ENCODE measurements at places on chromosomes 13 and 19.

- no peak for DNase-seq
These were observed 78.8 kb downstream of the CACNA1A start for GRCh38 chr19:13427273-13428051.

DNA sequence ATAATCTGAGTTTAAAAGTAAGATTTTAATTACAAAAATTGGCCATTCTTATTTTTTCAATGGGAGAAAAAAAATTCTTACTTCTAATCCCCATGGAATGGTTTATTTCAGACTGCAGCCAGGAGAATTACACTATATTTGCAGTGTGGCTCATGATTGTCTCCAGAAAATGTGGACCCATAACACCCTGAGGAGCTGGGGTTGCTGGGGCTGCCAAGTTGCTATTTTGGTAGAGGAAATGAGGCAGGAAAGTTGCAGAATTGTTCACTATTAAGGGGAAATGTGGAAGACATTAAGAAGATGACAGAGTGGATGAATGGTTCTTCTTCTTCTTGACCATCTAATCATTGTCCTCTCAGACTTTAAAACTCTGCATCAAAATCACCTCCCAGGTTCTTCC, 4.6 kb upstream of the SCEL start:
- no peak for DNase-seq

GRCh38 chr13:50928102-50928501, 18.5 kb downstream of the RNASEH2B start:
- no peak for DNase-seq

GRCh38 chr13:89541091-89542030, 1806.1 kb upstream of the MIR17HG start:
- DNase-seq: no peak

GRCh38 chr13:100156788-100157187, 67.9 kb downstream of the PCCA start:
- no peak for DNase-seq

GRCh38 chr19:55473225-55474012, 3.0 kb upstream of the ZNF628 start:
- no peak for DNase-seq

DNA sequence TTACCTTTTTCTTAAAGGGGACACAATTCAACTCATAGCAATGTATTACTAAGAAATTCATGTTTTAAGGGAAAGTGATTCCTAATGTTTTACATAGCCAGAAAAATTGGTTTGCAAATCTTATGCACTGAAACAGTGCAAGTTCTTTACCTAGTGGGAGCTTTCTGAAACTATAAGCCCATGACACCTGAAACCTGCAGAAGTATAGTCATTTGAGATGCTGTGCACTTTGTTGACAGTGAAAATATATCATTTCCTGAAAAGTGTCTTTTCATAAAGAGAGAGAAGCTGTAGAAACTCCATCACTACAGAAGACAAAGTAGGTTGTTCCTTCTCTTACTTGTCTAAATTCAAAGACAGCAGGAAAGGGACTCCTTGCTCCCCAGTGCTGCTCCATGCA, 517.1 kb downstream of the LMO7 start:
- DNase-seq: no peak

DNA sequence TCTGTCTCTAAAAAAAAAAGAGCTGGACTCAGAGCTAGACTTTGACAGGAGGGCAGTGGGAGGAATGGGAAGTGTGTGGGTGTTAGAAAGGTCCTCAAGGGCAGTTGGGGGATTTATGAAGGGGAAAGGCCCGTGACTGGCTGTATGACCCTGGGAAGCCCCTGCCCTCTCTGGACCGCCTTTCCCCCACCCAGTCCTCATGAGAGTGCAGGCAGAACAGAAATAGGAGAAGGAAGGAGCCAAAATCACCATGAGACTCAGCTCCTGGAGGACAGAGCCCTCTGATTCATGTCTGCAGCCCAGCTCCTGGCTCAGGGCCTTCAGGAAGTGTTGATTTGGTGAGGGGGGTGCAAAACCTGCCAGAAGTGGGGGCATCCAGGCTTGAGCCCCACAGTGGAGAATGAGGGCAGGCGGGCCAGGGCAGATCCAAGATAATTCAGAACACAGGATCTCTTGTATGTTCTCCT, 8.7 kb upstream of the SMG9 start:
- DNase-seq: no peak

- DNase-seq: no peak
These were observed 225.5 kb upstream of the IPO5 start for GRCh38 chr13:97727991-97728390.

GRCh38 chr13:99371956-99372355, 64.8 kb upstream of the GPR183 start:
- DNase-seq: peak; percentile 24

- peak; percentile 31 for DNase-seq
These were observed 83.2 kb upstream of the IRS2 start for GRCh38 chr13:109869312-109870237.

DNA sequence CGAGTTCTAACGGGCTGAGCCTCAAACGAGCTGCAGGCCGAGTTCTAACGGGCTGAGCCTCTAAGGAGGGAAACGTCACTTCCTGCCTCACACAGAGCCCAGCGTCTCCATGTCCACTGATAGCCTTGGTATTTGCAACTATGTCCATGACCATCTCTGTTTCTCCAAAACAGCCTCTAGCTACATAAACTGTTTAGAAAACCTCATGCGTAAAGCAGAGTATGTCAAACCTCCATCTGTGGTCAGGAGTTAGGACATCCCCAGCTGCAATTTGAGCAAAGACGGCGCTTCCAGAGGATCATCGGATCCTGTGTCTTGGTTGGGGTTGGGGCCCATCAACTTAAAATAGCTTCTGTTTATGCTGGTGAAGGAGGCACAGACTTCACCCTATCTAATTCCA, 20.8 kb downstream of the RASA3 start:
- DNase-seq: no peak

DNA sequence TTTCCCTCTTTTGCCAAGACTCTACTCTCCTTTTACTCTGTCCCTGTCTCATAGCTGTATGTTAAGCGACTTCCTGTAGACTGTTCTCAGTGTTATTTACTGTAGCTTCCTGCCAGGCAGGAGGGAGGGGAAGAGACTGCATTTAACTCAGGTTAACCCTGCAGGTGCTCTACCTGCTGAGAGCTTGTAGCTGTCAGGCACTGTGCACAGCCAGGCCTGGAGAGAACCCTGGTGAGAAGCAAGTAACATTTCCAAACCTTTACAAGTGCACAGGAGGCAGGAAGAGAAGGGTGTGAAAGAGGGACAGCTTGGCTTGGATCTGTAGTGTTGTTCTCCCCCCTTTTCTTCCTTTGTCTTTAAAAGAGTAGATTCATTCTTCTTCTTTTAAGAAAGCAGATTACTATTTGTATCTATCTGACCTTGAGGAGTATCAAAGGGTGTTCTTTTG, 167.1 kb downstream of the LMO7 start:
- no peak for DNase-seq

DNA sequence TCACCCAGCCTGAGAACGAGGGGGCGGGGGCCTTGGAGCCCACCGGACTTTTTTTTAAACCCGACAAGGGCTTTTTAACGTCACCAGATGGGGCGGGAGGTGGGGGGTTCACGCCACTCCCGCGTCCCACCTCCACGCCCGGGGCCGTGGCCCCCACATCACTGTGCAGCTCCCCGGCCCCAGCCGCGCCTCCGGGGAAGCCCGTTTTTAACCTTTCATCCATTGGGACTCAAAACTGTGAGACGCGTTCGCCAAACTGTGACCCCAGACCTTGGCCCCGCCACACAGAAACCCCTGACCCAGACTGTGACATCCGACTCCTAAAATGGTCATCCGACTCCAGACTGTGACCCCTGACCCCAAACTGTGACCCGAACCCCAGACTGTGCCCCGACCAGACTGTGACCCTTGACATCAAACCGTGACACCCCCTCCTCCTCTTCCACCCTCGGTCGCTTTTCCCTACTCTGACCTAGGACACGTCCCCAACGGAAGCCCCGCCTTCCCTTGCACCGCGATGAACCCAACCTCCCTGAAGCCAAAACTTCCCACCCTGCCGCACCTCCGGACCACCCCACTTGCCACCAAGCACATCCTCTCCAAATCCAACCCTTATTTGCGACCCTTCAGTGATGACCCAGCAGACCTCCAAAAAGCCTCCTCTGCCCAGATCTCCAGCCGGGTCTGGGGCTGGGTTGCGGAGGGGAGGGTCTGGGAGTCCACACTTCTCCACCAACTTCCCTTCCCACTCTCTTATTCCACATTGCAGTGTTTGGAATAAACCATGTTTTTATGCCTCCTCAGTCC, 1.5 kb upstream of the GRWD1 start:
- no peak for DNase-seq

DNA sequence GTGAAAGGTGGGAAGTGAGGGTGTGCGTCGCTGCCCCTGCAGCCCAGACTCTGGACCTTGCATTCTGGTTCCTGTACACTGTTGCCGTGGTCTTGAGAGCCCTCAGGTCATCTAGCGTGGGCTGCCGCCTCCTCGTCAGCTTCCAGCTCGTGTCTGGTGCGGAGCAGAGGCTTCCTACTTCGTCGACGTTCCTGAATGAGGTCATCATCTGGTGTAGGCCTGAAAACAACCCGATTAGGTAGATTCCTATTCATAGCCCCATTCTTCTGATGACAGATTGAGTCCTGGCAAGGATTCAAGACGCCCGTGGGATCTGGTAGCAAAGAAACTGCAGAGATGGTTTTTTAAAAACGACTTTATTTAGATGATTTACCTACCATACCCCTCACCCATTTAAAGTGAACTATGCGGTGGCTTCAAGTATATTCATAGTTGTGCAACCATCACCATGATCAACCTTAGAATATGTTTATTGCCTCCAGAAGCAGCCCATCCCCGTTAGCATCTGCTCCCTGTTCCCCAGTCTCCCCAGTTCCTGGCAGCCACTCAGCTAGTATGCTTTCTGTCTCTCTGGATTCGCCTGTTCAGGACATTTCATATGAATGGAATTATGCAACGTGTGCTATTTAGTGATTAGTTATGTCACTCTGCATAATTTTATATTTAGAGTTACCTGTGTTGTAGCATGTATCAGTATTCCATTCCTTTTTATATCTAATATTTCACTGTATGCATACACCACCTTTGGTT, 13.8 kb downstream of the NAXD start:
- no peak for DNase-seq

DNA sequence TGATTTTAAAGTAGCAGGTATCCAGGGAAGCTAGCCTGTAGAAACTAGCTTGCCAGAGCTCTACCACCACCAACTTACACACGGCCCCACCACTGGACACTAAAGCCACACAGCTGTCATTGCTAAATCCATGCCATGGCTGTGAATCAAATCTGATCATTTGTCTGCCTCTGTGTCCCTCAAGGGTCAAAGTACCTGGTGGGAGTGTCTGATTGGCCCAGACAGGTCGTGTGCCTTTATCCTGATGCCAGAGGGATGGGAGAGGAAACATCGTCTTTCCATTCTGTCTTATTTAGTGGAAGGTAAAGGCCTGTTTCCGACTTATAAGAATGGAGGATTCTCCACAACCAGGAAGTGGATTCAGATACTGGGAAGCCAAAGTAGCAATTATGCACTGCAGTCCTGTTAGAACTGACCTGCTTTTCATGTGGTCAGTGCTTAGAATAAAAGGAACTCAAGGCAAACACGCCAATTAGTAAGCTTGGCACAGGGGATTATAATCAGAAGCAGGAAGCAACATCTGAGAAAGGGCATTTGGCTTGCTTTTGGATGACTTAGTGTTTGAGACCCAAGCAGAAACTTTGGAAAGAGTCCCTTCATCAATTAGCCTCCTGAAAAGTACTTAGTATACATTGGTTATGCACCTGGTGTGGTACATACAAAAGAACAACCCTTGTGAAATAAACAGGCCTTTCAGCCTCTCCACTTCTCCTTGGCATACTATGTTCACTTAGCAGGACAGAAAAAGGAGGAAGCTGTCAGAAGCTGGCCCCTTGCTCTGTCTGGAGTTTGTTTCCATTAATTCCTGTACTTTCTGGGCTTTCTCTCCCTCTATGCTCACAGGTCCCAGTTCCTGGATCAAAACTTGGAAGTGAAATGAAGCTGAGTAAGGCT, 192.4 kb downstream of the NUFIP1 start:
- no peak for DNase-seq

DNA sequence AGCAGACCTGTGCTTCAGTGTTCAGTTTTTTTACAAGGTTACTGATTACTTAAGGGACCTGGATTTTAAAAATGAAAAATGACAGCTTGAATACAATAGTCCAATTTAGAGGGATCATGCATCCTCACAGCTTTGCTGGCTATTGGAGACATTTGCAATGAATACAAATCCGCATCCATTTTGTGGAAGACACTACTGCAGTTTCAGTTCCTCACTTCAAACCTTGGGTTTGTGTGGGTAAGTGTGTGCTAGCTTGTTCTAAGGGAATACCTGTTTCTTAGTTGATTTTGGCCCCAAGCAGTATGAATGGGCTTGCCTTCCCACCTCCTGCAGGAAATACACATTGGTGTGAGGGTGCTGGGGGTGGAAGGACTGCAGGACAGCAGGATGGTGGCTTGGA, 222.4 kb downstream of the OLFM4 start:
- DNase-seq: no peak

DNA sequence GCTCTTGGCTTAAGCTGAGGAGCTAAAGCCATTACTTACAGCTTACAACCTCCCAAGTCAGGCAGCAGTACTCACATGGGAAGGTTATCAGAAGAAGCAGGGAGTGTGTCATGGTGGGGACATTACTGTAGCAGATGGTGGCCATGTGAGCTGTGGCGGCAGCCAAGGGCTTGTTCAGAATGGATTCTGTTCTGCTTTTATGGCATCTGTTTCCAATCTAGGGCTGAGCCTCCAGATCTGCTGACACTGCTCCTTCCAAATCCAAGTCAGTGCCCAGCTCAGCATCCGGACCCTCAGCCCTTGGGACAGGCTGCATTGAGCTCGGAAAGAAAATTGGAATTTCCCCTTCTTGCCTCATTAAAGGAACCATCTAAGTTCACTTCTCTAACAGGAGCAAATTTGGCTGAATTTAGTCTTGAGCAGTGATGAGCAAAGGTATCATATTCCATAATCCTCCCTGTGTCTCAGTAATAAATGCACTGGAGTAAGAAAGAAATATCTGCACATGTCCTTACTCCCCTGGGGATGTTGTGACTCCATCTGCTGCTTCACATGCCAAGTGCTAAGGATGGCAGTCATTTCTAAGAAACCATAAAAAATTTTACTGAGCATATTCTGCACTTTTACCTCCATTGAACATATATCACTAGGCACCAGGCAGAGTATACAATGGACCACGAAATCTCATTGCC, 73.9 kb downstream of the KCTD12 start:
- DNase-seq: no peak

- no peak for DNase-seq
These were observed 66.8 kb upstream of the IRS2 start for GRCh38 chr13:109853153-109853552.

DNA sequence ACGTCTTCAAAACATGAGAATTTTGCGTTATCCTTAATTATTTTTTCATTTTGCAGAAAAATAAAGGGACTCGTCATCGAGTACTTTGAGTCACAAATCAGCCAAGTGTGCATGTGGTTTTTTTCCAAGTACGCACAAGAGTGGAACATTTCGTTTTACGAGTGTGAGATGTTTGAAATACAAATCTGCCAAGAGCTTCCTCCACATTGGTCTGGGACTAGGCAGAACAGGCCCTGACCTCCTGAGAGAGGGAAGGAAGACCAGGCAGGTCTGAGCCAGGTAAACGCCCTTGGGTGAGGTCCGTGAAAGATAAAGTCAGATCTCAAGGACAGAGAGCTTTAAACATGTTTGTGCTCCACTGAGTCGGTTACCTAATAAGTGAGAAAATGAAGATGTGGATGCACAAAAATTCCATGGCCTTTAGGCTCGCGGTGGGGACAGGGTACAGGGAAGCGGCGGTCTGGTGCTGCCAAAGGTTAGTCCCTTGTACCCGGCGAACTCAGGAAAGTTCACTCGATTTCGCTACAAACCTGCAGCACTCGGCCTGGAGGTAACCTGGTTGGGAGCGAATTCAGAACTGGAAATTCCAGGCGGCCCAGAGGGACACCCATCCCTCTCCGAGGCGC, 473 bp upstream of the ITM2B start:
- no peak for DNase-seq

GRCh38 chr19:18594096-18594823, 5.7 kb downstream of the REX1BD start:
- DNase-seq: peak; percentile 75
